T-helper 2 cell (primary cell): ENCODE measurements at places on chromosomes 4 and X.

GRCh38 chrX:118220509-118220908 is 103.9 kb upstream of the KLHL13 start:
- DNase-seq: no peak

- no peak for DNase-seq
Measured at GRCh38 chr4:130486186-130486585, 1390.2 kb downstream of the C4orf33 start.

DNA sequence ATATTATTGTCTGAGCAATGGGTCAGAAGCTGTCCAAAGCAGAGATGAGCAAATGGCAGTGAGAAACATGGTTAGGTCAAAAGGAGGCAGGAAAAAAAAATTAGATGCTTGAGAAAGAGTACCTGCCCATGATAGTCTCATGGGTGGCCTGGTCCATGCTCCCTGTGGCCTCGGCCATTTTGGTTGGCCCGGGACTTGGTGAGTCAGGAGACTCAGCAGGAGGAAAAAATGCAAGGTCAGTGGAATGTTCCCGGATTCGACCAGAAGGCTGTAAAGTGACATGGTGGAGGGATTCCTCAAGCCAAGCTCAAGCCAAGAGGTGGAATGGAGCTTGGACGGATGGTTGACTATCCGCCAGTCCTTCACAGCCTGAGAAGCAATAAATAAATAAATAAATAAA is 236.7 kb downstream of the ASMT start:
- no peak for DNase-seq

- DNase-seq: no peak
Measured at GRCh38 chr4:164977243-164978164, at the start of gene TRIM61. Gene TRIM61 (minus strand): TSS chr4:164977657. CDS start chr4:164970002, 7,655 bp downstream.

GRCh38 chr4:155377276-155377675 is 511 bp upstream of the MAP9 start:
- no peak for DNase-seq

DNA sequence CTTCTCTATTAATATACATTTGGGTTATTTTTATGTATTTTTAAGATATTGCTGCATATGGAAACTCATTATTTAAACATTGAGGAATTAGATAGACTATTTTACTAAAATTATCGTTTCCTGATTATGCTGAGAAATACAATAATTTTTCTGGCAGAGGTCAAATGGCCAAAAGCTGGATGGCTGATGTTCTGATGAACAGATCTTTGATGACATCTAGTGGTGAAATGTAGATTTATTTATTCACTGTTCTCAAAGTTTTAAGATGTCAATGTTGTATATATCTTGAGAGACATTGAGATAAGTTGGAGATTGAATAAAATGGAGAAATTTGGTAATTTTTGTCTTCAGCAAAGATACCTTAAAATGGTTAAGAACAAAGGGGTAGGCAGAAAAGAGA is 96.2 kb downstream of the UGT8 start:
- no peak for DNase-seq

GRCh38 chr4:147516133-147516532 is 35.2 kb downstream of the EDNRA start:
- no peak for DNase-seq

DNA sequence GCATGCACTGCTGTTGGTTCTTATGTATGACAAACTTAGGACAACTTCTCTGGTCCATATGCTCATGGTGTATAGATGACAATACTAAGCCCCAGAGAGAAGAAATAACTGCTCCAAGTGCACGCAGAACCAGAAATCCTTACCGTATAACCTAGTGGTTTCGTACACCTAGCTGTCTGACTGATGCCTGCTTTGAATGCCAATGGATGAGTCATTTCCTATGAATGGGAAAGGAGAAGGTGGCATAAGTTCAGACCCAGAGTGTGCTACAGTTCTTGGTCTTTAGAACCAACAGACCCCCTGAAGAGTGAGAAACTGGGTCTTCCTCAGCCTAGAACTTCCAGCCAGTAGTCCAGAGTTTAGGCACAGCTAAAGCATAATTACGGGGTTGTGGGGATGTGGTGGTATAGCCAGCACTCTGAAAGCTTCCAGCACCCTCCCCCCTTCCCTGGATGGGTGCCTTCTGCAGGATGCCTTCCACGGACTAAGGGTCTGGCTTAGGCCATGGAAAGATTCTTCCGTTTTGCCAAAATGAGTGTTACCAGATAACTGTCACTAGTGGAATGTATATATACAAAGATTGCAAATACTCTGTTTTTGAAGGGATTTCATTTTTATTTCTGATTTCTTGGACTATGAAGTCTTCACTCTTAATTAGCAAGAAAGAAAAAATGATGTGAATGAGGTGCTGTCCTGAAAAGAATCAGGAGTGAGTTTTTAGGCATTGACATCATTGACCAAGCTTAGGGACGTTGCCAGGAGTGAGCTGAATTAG is 84.6 kb upstream of the PACRGL start:
- no peak for DNase-seq

GRCh38 chr4:115515366-115515765 is 401.9 kb upstream of the NDST4 start:
- no peak for DNase-seq

- DNase-seq: no peak
Measured at GRCh38 chr4:3614731-3614980, 82.4 kb upstream of the LRPAP1 start.
